ENCODE measurements at places on chromosomes 12 and 14.
A peak's percentile ranks its signal among the peaks of the same experiment; 100 is the strongest.

DNA sequence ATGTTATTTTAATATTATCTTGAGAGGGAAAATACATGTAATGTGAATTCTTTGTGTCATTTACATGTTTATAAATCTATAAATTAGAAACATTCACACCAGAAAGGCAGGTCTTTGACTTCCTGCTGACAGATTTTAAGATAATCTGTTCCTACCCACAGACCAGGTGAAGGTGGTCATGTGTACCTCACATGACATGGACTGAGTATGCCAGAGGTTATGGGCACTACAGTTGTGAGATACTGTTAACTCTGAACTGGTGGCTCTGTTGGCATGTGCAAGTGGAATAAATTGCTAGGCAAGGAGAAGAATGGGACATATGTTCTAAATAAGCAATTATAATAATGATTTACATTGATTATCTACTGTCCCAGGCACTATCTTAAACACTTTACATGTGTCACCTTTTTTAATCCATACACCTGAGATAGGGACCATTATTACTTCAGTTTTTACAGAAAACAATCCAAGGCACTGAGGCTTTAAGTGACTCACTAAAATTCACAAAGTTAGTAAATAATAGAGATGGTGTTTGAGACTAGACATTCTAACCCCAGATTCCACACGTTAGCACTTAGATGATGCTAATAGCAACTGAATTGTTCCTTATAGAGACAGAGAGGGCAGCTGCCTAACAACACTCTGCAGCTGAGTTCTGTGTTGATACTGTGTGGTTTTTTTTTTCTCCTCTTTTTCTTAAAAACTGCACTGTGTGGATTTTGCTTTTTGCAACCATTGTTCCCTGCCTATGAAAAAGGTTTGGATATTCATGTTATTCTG is 23.8 kb downstream of the SLC16A7 start:
- no peak for DNase-seq

GRCh38 chr14:62146030-62146429 is 383.8 kb downstream of the SNAPC1 start:
- DNase-seq: no peak

GRCh38 chr12:18270958-18271460 is 9.7 kb downstream of the PIK3C2G start:
- DNase-seq: no peak

DNA sequence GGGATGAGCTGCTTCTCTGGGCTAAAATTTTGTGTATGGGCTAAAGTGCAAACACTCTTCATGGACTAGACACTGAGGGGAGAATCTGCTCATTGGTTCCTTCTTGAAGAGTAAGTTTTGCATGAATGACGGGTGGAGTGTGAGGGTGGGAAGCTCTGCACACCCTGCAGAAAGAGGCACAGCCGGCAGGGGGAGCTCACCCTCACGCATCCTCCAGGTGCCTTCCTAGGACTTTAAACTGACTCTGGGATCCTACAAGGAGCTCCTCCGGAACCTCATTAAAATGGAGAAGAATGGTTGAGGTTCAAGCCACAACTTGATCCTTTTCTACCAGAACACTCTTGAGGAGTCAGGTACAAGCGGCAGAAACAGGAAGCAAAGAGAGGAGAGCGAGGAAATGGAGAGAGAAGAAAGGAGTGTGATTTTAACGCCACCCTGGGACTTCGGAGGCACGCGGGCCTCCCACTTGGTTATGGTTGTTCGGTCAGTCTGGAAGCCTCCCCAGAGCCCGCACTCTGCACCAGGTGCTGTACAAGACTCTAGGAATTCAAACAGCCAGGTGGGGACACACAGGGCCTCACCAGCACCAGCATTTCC is 87.5 kb downstream of the SETD3 start:
- DNase-seq: peak; percentile 73

- DNase-seq: no peak
These were observed 85.4 kb downstream of the PIWIL1 start for GRCh38 chr12:130423136-130423535.

GRCh38 chr14:35695647-35696046 is 113.4 kb downstream of the RALGAPA1 start:
- DNase-seq: no peak

- no peak for DNase-seq
These were observed 6.5 kb upstream of the LGMN start for GRCh38 chr14:92754966-92755365.

- no peak for DNase-seq
These were observed 5.1 kb downstream of the ANKRD9 start for GRCh38 chr14:102504328-102504999.
